Activated CD8-positive, alpha-beta T cell treated with anti-CD3 and anti-CD28 coated beads for 36 hours (primary cell): ENCODE measurements at places on chromosomes 5 and 9. TPM values are rescaled to one million over a fixed set of nuclear protein-coding genes. Genes with fewer than 3 reads are reported as not detected.
A peak's percentile ranks its signal among the peaks of the same experiment; 100 is the strongest.

The CDKN2B gene
- not detected for total RNA-seq

The SV2C gene
- 0.07 TPM for total RNA-seq

DNA sequence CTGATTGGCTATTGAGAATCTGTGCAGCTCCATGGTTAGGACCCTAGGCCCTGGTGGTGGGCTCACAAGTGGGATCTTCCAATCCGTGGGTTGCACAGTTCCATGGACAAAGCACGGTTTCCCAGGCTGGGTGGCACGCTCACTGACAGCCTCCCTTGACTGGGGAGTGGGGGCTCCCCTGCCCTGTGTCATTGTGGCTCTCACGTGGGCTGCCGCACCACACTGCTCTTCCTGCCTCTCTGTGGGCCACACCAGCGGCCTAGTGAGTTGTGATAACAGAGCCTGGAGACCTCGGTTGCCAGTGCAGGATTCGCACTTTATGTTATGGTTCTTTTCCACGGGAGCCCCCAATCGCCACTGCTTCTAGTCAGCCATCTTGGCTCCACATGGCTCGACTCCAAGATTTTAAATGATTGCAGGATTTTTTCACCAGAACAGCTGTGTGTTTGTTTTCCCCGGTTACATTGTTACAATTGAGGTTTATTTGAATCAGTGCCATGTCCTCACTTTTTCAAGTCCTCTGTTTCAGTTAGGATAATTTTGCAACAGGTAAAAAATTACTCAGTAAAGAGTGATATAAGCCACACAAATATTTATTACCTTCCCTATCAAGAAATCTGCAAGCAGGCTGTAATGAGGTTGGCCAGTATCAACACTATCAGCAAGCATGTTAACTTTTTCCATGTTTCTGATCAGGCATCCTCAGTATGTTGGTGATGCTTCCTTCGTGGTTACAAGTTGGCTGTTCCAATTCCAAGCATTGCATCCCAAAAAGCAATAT lies 253.8 kb downstream of the ZNF608 start:
- H3K36me3 ChIP-seq = no peaks in the 10 kb centered on the region
- no peak for DNase-seq
- H3K4me1 ChIP-seq = no peaks in the 10 kb centered on the region
- no peak overlapping the region for H3K4me3 ChIP-seq
- H3K27ac ChIP-seq = no peak overlapping the region

The AQP7 gene
- total RNA-seq = not detected

The NIM1K gene
- 3.2 TPM for total RNA-seq

- no peak for DNase-seq
- H3K27ac ChIP-seq = no peak overlapping the region
- no peak overlapping the region for H3K4me3 ChIP-seq
- H3K4me1 ChIP-seq = peaks cover 44% of the 10 kb centered on the region
These were observed 57.9 kb downstream of the MEF2C start for GRCh38 chr5:88824892-88825583.

DNA sequence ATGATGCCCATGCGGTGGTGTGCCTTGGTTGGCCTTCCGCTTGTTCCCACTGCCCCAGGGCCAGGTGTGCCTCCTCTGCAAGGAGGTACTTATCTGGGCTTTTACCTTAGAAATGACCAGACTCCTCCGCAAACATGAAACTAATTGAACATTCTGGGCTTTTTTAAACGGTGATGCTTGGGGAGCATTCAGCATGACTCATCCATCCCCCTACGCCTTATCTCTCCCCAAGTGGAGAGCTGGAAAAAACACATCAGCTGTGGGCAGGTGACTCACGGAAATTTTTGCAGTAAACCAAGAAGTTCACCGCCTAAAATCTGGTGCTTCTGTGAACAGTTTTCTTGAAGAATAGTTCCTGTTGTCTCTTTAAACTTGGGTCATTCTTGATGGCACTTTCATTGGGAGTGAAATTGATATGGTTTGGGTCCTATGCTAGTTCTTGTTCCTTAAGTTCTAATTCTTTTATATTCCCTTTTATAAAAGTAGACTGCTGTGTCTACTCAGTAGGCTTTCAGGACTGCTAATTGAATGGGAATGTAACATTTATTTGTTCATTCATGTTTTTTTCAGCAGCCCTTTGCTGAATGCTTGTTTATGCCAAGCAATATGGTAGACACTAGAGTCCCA lies 39.6 kb downstream of the SFXN1 start:
- peak overlapping the region; percentile 99 for H3K27ac ChIP-seq
- H3K27me3 ChIP-seq = no peaks in the 10 kb centered on the region
- peak; percentile 93 for DNase-seq
- peaks cover 96% of the 10 kb centered on the region for H3K36me3 ChIP-seq
